T-cell (primary cell): ENCODE measurements at places on chromosomes 5 and 9.

GRCh38 chr5:110268283-110268682 lies 458.2 kb downstream of the TMEM232 start:
- no peak for DNase-seq

- DNase-seq, result no peak
Measured at GRCh38 chr5:126311766-126312165, 111.4 kb upstream of the GRAMD2B start.

- no peak for DNase-seq
Measured at GRCh38 chr5:142531977-142532780, 153.7 kb downstream of the FGF1 start.

DNA sequence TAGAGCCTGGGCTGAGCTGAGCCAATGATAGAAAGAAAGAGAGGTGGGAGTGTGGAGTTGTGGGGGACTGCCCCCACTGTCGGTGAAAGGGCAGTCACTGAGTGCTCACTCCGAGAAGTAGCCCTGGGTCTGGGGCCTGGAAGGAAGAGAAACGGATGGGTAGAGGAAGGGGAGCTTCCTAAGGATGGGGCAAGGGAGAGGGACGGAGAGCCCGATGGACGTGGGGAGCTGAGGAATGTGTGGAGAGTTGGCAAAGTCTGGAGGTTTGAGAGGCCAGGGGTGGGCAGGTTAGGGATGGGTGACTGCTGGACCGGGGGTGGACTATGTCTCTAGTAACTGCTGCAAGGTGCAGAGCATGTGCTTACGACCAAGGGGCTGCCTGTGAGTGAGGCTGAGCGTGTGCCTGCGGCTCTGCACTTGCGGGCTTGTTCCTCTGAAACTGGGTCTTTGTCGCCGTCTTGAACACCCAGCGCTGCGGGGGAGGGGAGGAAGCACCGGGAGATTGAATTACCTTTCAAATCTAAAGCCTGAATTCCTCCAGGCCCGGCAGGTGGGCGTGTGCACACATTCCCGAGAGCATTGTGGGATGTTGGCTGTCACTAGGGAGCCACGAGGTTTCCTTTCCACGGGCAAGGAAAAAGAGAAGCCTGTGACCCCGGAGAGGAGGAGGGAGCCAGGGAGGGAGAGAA lies 76.4 kb upstream of the ARAP3 start:
- DNase-seq, result no peak

DNA sequence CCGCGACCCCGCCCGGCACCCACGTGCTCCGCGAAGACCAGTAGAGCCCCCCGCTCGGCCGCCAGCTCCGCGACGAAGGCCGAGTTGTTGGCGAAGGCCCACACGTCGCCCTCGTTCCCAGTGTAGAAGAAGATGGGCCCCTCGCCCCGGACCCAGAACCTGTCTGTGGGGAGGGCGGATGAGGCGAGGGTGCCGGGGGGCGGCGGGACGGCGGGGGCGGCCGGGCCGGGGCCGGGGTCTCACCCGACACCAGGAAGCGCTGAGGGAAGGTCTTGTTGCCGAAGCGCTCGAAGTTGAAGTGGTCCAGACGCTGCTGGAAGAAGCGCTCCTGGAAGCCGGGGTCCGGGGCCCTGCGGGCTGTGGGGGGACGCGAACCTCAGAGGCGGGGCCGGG lies 317 bp downstream of the DPP7 start:
- DNase-seq, result no peak

GRCh38 chr5:51188001-51188591 lies 195.2 kb upstream of the ISL1 start:
- DNase-seq, result no peak

DNA sequence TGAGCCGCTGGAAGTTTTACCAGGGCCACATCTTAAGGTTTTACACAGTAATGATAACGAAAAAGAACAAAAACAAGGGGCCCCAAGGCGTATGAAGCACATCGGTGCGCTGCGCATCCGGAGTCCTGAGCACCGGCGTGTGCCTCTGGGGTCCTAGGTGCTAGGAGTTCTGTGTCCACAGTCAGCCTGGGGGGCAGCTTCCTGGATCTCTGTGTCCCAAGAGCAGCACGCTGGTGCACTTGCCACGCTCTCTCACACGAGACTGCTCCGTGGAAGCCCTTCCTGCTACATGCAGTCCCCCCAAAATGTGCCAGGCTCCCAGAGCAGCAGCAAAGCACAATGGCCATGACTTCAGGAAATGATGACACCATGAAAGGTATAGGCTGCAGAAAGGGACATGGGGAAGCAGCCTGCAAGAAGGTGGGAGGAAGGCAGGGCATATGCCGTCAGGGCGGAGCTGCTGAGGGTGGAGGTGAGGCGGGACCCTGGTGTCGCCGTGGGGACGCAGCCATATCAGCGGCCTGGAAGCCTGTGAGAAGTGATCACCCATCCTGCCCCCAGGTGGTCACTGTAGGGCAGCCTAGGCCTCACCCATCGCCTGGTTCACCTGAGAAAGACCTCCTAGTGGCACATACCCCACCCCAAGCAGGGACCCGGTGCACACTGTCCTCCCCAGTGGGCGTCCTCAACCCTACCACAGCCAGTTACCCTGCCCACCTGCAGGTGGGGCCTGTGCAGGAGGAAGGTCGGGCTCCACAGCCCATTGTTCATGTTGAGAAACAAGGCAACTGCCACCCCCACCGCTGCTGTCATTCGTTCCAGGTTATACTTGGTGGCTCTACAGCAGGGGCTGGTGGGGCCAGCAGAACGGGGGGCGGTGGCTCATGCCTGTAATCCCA lies 23.6 kb upstream of the SLC6A3 start:
- DNase-seq, result no peak

- no peak for DNase-seq
Measured at GRCh38 chr5:160448886-160449285, 27.2 kb downstream of the PTTG1 start.

DNA sequence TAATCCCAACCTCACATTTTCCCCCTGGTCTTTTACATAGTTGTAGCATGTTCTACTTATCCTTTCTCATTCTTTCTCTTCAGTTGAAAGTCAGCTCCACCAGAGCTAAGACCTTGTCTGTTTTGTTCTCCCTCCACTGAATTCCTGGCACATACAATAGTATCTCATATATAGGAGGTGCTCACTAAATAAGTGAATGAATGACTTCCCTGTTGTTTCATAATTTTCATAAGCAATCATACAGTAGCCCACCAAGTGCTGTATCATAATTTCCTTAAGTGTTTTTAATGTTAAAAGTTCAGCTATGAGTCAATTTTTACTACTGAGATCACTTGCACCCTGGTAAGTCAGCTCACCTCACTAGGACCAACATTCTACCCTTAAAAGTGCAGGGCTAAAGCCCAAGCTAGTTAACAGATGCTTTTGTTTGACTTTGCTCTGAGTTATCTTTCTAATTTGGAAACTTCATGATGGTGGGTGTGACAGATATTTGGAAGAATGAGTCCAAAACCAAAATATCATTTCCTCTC lies 27.6 kb downstream of the TMEM245 start:
- DNase-seq, result no peak

DNA sequence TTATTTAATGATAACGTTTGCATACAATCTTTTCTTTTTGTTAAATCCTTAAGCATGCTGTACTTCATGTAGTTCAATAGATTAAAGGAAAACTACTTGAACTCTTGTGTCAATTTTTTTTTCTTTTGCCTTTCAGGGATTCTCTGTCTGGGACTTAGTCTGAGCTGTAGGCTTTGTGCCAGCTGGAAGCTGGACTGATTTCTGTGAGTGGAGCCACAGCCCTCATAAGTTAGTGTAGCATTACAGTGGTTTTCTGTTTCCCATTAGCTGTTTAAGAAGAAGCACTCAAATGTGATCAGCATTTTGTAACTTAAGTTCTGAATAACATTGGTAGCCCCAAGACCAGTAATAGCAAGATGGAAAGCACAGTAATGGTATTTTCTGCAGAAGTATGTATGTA lies 330.6 kb upstream of the MEF2C start:
- no peak for DNase-seq

DNA sequence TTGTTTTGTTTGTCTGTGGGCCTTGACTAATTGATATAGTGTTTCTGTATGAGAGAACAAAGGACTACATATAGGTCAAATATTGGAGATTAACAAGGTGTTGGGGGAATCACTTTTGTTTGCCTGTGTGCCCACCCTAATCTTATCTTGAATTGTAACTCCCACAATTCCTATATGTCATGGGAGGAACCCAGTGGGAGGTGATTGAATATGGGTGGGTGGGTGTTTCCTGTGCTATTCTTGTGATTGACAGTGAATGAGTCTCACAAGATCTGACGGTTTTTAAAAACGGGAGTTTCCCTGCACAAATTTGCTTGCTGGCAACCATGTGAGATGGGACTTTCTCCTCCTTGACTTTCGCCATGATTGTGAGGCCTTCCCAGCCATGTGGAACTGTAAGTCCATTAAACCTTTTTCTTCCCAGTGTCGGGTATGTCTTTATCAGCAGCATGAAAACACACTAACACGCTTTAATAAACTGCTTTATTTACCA lies 64.9 kb upstream of the HSPB3 start:
- no peak for DNase-seq

GRCh38 chr9:78856144-78856543 lies 559.2 kb downstream of the PSAT1 start:
- DNase-seq, result no peak

- no peak for DNase-seq
Measured at GRCh38 chr9:8555762-8556500, 756.4 kb upstream of the DMAC1 start.

GRCh38 chr9:118331622-118332045 lies 627.4 kb downstream of the TLR4 start:
- DNase-seq, result no peak

DNA sequence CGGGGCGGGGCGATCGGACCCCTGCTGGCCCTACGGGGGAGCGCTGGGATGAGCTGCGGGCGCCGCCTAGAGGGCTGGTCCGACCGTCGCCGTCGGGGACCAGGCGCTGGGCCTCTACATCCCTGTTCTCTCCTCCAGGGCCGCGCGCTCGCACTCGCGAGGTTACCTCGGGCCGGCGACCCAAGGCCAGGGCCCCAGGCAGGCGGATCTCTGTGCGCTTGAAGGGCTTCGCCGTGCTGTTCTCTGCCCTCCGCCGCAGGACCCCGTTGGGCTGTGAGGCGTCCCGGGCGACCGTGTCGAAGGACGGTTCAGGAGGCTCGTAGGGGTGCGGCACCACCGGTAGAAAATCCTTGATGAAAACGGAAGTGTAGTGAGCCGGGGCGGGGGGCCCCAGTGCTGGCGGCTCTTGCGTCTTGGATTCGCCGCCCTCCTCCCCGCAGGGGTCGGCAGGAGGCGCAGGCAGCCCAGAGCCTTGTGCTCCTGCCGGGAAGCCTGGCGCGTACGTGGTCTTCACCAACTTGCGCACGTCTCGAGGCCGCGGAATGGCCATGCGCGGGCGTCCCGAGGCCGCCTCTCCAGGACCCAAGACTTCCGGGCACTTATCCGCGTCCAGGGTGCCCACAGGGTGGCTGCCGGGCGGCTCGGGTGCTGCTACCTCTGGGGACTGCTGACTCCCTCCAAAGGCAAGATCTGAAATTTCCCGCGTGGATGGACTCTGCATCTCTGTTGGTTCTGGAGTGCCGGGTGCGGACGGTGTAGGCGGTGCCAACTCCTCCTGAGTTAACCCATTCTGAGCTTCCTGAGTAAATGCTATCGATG lies 2.0 kb downstream of the PROB1 start:
- DNase-seq, result peak; percentile 57

GRCh38 chr9:121876255-121876654 lies 216.9 kb downstream of the TTLL11 start:
- DNase-seq, result no peak

DNA sequence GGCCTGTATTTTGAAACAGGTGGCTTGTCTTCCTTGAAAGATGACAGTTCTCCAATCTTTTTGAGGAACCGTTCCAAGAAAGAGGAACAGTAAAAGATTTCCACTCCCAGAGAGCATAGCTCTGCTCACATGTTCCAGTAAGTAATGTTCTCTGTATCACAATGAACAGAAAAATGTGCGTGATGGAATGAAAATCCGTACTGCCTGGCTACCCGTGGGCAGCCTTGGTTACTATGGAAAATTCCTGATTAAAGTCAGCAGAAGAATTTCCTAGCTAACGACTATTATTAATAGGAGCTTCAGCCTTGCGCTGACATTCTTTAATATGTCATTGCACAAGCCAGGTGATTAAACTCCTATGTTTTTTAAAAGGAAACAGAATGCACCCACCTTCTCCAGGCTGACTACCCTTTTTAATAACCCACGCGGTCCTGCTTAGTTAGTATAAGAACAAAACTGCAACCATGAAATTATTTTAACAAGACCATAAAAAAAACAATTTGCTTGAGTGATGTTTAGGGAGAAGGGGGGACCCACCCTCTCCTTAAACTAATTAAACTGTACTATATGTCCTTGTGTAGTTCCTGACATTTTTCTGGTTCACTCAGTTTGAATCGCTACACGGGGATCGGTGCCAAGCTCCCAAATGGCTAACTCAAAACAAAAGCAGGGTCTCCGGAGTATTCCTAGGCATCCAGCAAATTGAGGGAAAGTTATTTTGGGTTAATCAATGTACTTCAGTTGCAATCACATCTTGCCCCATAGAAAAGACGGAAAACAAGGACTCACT lies 54.8 kb upstream of the CPEB4 start:
- no peak for DNase-seq

DNA sequence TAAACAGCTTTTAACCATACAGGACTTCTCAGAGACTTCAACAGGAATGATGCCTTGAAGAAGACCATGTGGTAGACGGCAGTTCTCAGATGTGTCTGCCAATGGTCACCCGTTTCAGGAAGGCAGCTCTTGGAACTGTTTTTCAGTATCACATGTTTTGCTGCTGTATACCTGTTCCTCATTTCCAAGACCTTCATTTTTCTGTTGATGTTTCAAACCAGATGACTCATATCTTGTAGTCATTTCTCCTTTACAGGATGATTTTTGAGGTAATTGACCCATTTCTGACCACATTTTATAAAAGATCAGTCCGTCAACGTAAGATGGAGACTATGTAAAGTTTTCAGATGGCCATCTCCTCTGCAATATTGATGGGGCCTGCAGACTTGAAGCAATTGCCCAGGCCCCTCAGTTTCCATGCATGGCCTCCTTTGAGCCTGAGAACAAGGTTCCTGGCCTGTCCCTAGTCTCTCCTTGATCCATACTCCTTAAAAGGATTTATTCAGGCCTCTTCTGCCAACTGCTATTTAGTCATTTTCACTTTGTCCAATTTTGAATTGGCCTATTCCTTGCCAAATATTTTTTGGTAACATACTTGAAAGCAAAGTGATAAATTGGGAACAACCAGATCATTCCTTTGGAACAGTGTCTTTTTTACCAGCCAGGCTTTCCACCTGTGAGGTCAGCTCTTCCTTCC lies 128.6 kb downstream of the PDZD2 start:
- no peak for DNase-seq

GRCh38 chr5:67179697-67180361 lies 16.8 kb downstream of the CD180 start:
- no peak for DNase-seq

- DNase-seq, result no peak
Measured at GRCh38 chr5:113181409-113181808, 204.8 kb downstream of the DCP2 start.

GRCh38 chr9:126411225-126411947 lies 84.8 kb downstream of the MVB12B start:
- peak; percentile 23 for DNase-seq

GRCh38 chr9:135971892-135972291 lies 10.7 kb upstream of the UBAC1 start:
- DNase-seq, result peak; percentile 25
